Germinal center (tissue), 1 donor: ENCODE measurements at places on chromosomes 12 and 14.

DNA sequence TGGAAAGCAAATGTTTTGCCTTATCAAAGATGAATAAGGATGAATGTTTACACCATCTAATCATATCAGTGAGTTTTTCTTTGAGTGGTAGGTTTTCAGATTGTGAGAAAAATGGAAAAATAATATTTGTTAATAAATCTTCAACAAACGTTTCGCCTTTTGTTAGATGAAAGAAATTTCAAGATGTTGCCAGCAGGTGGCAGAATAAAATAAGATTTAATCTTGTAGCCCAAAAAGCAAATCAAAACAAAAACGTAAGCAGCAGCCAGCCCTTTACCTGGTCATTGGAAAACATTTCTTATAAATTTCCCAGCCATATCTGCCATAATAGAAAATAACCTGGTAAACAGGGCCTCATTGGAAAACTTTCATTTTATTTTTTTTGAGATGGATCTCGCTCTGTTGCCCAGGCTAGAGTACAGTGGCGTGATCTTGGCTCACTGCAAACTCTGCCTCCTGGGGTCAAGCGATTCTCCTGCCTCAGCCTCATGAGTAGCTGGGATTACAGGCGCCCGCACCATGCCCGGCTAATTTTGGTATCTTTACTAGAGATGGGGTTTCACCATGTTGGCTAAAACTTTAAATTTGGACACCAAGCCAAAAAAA lies 15.4 kb upstream of the TMEM120B start:
- DNase-seq = peak; percentile 59

GRCh38 chr12:101436136-101436535 lies 28.6 kb upstream of the ARL1 start:
- DNase-seq = no peak

GRCh38 chr14:79274641-79275291 lies 936.5 kb downstream of the DIO2 start:
- no peak for DNase-seq

- no peak for DNase-seq
These were observed 22.9 kb upstream of the LTBP2 start for GRCh38 chr14:74634964-74635363.

- DNase-seq = no peak
These were observed 354.4 kb downstream of the MED13L start for GRCh38 chr12:115922952-115923564.

DNA sequence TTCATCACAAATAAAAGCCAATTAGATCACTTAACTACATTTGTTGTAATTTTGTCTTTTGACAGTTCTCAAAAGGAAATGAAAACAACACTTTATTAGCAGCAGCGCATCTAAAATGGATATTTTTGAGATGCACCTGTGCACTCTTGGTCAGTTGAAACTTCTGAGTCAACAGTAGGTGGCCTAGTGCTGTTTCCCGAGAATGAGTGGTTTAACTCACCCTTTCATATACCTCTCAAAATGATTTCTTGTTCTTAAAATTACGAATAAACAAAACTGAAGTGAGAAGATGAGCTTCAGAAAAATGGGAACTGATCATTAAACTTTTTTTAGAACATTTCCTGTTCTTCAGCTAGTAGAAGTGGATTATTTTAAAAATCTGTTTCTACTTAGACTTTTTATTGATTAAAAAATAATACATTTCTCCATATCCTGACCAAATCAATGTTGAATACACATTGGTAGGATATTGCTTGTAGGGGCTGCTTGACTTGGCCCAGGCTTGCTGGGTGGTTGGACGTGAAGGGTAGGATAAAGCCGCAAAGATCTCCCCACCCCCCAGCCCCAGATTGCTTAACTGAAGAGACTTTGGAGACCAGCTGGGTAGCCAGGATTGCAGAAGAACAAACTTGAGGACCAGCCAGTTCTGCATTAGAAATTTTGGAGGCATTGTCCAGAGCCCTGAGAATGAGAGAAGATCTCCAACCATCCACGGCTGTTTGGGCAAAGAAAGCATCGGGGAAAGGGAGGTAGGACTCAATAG lies 22.3 kb upstream of the STK38L start:
- peak; percentile 29 for DNase-seq

GRCh38 chr12:111211910-111212757 lies 156.8 kb downstream of the PHETA1 start:
- no peak for DNase-seq

- no peak for DNase-seq
These were observed 244.8 kb downstream of the IPO8 start for GRCh38 chr12:30450872-30451271.

DNA sequence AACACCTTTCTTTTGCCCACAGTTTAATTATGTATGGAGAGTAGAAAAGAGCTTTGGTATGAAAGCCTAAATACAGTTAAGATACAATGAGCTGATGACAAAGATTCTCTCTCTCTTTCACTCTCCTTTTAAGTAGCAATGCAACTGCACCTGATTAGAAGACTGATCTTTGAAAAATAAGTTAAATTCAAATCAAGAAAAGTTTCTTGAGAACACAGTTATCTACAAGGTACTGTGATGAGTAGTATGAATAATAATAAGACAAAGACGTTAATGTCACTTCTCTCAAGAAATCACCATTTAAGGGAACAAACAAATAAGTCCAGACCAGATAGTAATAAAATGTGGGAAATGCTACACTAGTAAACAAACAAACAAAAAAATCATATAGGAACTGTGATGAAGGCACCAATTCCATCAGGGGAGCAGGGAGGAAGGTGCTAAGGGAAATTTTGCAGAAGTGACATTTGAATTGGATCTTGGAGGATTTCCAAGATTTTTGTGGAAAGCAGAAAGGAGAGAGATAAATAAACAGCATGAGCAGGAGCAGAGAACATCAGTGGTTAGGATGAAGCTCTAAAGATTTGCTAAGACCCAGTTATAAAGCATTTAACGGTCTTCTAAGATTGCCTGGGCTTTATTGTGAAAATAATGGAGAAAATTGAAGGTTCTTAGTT lies 65.2 kb upstream of the STK38L start:
- DNase-seq = no peak

DNA sequence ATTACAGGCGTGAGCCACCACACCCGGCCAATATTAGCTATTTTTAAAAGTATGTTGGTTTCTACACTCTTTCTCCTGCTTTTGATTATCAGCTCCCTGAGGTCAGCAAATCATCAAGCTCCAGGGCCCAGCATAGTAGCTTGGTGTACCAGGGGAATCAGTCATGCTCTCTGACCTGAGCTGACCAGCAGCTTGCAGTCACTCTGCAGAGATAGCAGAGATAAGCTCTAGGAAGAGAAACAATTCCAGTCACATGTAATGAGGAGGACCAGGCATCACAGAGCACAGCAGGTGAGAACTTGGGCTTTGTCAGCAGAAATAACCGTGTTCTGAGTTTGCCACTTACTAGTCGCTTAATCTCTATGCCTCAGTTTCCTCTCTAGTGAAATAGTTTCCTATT lies 8.5 kb downstream of the PLEKHD1 start:
- no peak for DNase-seq

DNA sequence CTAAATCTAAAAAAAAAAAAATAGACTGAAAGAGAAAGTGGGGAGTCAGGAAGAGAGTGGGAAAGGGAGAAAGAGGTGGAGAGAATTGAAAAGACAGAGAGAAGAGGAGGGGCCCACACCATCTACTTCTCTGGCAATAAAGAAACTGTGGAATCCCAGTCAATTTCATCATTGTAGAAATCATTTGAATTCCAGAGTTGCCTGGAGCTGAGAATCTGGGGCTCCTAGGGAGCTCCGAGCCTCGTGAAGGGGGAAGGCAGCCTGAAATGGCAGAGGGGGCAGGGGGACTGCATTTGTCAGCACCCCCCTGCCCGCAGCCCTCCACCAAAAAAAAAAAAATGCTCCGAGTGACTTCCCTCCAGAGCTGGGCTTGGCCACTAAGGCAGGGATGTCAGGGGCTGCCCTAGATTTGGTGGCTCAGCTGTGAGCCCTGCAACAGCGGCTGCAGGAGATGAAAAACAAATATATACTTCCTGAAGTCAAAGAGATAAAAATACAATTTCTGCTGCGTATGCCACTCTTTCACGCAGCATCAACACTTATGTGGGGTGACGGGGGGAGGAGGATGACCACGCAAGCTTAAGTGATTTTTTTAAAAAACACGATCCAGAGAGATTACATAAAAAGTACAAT lies 80.5 kb downstream of the BCL11B start:
- DNase-seq = no peak

DNA sequence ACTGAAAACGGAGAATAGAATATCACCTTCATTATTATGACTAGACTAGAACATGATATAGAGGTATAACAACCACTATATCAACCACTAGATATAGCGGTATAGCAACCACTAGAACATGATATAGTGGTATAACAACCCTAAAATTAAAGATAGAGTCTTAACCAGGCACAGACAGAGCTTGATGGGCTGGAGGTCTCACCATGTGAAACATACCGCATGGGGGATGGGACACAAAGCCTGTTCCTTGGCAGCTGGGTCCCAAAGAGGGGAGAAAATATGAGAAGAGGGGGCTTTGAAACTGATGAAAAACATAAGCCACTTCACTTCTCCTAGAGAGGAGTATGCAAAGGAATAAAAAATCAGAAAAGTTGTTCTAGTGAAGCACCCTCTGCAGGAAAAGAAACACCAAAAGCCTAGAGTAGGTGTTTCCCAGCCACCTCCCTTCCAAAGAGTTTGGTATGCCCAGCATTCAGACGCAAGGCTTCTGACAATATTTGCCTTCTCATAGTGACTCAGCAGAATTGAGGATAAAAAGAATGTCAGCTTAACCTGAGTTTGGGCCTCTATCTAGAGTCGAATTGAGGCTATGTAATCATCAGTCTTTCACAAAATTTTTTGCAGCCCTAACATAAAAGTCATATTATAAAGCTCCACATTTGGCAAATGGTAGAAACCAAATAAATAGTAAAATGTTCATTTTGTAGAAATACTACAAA lies 316.4 kb downstream of the NOVA1 start:
- no peak for DNase-seq

DNA sequence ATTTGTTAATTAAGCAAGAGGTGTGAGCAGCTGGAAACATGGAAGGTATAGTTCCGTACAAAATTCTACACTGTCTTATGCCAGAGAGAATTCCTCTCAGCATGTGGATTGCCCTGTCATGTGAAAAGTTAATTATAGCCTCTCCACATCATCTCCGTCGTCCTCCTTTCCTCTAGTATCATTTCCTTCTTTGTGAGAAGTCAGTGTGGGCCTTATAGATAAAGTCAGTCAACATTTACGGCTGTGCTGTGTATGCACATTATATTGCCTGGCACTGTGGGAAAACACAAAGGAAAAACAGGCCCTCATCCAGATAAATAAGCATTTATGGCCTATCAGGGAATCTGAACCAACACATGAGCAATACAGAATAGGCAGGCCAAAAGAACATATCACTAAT lies 236.6 kb downstream of the SEC23A start:
- DNase-seq = no peak

DNA sequence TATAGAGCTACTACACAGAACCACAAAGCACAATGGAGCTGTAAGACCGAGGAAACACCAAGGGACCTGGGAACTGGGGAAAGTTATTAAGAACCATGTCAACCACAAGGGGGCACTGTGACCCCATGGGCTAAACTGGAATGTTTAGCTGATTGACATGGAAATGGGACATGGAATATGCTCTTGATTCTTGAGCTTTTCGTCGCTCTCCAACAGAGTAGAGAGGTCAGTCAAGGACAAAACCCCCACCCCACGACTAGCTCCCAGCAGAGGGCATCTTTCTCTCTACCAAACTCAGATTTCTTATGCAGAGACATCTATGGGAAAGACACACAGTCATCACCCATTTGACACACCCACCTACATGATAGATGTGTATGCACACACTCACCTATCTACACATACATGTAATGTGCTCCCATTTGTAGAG lies 10.1 kb downstream of the NDRG2 start:
- DNase-seq = peak; percentile 63

- no peak for DNase-seq
These were observed 14.4 kb downstream of the PRKCH start for GRCh38 chr14:61335671-61336275.

DNA sequence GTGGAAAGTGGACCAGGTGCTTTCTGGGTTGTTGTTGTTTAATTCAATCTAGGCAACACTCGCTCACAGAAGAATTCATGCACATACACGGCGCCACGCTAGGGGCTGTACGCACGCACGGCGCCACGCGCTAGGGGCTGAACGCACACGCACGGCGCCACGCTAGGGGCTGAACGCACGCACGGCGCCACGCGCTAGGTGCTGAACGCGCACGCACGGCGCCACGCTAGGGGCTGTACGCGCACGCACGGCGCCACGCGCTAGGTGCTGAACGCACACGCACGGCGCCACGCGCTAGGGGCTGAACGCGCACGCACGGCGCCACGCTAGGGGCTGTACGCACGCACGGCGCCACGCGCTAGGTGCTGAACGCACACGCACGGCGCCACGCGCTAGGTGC lies 54.3 kb downstream of the NINJ2 start:
- no peak for DNase-seq
